ENCODE measurements at places on chromosomes 4 and X.

DNA sequence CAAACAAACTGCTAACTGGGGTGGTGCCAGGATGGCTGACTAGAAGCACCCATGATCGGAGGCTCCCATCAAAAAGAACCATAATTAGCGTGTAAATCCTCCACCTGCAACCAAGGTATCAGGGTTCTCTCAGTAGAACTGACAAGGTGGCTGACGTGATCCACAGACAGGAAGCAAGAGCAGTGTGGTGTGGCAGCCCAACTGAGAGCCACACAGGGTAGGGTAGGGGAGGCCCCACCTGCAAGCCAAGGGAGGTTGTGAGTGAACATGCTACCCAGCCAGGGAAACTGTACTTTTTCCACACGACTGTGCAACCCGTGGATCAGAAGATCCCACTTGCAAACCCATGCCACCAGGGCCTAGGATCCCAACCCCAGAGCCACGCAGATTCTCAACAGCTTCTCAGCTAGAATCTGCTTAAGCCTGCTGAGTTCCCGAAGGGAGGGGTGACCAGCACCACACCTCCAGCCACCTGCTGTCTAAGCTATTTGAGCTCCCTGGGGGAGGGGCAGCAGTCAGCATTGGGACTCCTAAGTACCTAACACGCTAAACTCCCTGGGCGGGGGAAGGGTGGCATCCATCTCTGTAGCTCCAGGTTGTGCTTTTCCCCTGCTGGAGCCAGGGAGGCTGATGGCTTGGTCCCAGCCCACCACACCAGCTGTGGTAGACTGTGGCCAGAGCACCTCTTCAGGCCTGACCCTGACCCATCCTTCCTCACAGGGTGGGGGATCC is 425.1 kb downstream of the GPM6A start:
- no peak for DNase-seq

- no peak for DNase-seq
Measured at GRCh38 chrX:53483416-53483815, 49.2 kb upstream of the HSD17B10 start.

DNA sequence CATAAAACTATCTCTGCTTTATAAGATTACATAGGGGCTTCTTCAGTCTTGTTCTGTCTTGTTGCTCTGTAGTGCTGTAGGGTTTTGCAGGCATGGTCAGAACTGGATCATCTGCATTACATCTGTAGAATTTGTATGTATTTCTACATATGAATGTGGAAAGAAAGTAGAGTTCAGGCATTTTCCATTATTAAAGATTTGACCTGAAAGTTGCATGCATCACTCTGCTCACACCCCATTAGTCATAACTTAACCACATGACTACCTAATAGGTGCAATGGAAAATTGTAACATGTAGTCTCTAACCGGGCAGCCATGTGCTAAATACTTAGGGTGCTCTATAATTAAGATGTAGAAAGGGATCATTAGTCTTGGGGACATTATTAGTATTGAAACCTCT is 45.7 kb upstream of the AGA start:
- no peak for DNase-seq

- DNase-seq, result no peak
Measured at GRCh38 chrX:115333446-115333845, 43.9 kb downstream of the LUZP4 start.

GRCh38 chrX:13028871-13029636 is 15.4 kb downstream of the FAM9C start:
- DNase-seq, result no peak

GRCh38 chrX:151424505-151424904 is 27.5 kb downstream of the VMA21 start:
- DNase-seq, result no peak

DNA sequence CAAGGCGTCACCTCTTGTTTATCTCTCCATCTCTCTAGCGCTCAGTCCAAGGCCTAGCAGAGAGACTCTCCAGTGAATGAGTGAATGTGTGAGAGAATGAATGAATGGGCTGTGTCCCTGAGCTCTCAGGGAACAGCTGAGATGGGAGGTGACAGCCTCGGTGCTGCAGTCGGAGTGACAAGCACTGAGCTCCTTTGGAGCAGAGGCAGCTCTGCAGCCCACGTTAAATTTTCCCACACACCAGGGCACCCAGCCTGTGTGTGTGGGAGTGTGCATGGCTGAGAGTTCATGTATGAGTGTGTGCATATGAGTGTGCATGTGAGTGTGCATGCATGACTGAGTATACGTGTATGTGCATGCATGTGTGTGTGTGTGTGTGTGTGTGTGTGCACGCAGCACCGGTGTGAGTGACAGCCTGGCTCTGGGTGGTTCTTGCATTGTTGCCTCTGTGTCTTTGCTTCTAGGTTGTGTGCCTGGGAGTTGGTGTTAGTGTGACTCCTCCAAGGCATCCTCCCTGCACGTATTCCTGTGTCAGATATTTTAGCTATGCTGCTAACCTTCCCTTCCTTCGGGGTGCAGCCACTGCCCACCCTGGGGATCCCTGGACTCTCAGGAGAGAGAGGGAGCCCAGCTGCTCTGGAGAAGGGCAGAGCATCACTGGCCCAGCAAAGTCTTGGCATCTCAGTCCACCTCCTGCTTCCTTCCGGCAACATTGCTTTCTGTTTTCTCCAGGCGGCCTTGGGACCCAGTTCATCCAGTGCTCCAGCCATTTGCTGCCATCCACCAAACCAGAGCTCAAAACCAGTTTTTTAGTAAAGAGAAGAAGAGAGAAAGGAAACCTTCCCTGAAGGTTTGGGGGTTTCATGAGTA is 98.6 kb downstream of the PPP2R2C start:
- no peak for DNase-seq

GRCh38 chr4:117225471-117225870 is 140.1 kb upstream of the TRAM1L1 start:
- DNase-seq, result no peak

DNA sequence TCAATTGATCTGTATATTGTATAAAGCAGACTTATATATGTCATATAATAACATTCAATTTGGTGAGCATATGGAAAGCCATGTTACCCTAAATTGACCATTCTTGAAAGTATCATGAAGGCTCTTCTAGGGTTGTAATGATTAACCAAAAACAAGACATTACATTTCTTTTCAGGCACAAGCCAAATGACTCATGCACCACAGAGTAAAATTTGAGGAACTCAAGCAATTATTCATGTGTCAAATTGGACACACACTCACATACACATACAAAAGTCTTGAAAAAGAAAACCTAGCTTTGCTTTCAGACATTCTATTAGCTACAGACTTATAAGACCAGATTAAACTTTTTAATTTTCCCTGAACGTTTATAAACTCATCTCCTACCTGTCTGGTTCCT is 146.5 kb upstream of the PCDH18 start:
- DNase-seq, result no peak

- DNase-seq, result no peak
Measured at GRCh38 chr4:36086261-36086786, 158.0 kb downstream of the ARAP2 start.

DNA sequence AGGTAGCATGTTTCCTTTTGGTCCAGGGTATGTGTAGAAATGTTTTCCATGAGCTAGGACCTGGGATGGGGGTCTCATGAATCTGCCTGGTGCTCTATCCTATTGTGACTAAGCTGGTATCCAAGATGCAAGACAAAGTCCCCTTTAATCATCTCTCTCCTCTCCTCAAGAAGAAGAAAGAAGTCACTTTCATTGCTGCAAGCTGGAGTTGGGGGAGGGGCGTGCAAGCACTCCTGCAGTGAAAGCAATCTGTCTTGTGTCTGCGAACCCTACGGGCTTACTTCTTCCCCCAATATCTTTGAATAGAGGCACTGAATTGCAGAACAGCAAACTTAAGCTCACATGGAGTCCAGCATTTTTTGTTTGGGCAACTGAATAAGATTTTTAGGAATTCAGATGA is 27.2 kb upstream of the GRPR start:
- DNase-seq, result no peak

DNA sequence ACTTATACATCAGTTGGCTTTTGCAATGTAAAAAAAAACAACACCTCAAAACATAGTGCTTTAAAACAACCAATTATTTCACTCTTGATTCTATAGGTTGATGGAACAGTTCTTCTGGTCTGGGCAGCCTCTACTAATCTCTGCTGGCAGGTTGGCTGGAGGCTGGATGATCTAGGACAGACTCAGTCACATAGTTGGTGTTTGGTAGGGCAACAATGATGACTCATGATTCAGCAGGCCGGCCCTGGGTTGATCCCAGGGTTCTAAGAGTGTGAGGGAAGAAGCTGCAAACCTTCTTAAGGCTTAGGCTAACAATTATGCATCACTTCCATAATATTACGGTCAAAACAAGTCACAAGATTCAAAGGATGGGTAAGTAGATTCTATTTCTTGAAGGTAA is 558.2 kb downstream of the ZNF674 start:
- no peak for DNase-seq

DNA sequence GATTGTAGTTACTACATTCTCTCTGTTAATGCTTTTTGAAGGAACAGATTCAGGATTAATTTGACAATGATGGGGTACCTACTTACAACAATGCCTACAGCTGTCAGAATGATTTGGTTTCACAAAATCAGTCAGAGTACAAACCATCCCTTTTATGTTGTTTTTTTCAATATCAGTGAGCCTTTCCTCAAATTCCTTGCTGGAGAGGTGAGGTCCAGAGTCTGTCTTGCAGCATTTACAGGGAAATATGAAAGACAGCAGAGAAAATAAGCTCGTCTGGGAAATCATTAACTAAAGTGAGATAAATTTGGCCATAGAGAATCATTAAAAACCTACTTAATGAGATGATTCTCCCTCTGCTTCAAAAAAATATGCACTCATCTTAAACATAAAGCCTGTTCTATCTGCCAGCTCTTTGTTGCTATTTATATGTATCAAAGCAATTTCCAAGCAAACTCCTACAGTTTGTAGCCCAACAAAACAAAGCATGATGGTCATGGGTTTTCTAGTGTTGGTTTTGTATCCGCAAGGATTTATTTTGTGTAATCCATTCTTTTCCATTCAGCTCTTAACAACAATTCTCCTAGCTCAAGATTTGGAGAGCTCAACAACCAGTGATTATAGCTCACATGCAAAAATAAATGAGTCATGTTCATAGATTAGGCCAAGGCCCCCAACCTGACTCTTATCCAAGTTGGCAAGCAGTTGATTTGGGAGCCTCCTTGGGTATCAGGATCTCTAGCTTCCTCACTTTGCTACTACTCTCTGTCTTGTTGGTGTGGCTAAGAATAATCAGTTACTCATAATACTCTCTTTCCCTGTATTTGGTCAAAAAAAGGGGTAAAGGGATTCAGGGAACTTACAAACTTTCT is 222.6 kb downstream of the ENOX2 start:
- no peak for DNase-seq

GRCh38 chr4:149604827-149605226 is 210.8 kb downstream of the IQCM start:
- DNase-seq, result no peak

- no peak for DNase-seq
Measured at GRCh38 chr4:140533951-140534480, 10.0 kb downstream of the ELMOD2 start.

GRCh38 chrX:12977761-12978204 is 2.9 kb downstream of the TMSB4X start:
- DNase-seq, result no peak

GRCh38 chrX:111444881-111445280 is 32.9 kb upstream of the DCX start:
- DNase-seq, result no peak

DNA sequence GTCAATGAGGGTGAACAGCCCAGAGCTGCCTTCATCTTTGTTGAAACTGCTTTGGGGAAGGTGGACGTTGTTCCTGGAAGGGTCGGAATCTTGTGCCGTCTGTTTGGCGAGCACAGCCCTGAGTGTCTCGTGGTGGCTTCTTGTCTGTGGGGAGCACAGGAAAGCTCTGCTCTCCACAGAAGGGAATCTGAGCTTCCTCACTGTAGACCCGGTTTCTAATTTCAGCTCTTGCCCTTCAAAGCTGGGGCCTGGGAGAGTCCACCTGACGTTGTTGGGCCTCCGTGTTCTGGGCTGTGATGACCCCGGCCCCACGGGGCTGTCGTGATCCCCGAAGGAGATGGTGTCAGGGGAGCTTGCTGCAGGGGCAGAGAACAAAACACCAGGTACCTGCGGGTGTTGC is 47.5 kb downstream of the SORCS2 start:
- DNase-seq, result no peak

Measured in stimulated activated CD4-positive, alpha-beta T cell treated with anti-CD3 and anti-CD28 coated beads, Interleukin-4, amount 100 ng/mL, for 1 hour (primary cell).